NCI-H774 (cell line): ENCODE measurements at places on chromosomes 2 and 18.
A peak's percentile ranks its signal among the peaks of the same experiment; 100 is the strongest.

- DNase-seq: peak; percentile 79
Measured at GRCh38 chr18:8625461-8626092, 16.3 kb downstream of the RAB12 start.

DNA sequence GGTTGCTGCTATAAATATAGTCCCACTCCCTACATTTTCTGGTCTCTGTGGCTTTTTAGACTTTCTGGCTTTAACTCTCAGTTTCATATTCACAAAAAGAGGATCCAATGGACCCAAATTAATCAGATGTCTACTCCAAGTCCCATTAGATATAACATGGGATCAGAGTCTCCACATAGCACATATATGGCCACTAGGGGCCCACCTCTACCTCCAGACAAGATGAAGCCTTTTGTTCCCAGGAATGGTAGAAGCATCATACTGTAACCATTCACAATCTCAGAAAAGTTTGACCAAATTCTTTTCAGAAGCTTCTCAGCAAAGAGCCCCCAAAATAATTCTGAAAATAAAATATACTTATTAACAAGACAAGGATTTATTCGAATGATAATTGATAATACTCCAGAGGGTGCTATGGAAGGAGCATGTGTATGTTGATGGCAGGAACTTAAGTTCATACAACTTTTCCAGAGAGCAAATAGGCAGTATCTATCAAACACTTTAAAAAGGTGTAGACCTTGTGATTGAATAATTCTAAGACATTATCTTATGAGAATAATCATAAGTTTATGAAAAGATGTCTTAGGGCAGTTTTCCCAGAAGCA lies 382.3 kb upstream of the CRIM1 start:
- DNase-seq: peak; percentile 35

DNA sequence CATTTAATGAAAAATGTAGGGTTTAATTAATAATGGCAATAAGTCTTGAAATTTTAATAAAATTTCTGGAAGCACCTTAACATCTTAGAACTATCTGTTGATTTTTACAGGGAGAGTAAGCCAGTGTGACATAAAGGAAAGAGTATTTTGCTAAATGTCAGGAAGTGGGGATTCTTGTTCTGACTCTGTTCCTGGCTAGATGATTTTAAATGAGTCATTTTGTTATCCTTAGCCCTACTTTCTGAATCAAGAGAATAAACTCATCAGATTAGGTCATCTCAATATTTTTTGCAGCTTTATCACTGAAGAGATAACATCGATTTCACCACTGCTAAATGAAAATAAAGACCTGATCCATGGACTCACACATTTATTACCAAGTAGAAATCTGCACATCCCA lies 377.5 kb upstream of the CYRIA start:
- no peak for DNase-seq

- no peak for DNase-seq
Measured at GRCh38 chr18:74610051-74610615, 12.5 kb downstream of the ZNF407 start.

DNA sequence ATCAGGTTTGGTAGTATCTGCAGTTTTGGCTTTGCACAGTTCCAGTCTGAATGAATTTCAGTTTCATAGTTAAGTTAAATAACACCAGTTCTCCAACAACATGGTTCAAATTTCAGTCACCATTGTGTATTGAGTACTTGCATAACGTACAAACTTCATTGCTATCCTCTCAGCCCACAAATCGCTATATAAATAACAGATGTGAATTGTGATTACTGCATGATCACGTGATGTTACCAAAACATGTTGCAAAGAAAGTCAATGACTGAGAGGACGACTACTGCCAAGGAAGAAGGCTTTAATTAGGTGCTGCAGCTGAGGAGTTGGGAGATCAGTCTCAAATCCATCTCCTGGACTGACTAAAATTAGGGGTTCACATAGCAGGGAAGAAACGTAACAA lies 48.2 kb downstream of the COL4A4 start:
- DNase-seq: no peak
